ENCODE measurements at places on chromosomes 11 and 22.

- no peak for DNase-seq
Observed at GRCh38 chr11:40062616-40063015, 1396.8 kb downstream of the LRRC4C start.

DNA sequence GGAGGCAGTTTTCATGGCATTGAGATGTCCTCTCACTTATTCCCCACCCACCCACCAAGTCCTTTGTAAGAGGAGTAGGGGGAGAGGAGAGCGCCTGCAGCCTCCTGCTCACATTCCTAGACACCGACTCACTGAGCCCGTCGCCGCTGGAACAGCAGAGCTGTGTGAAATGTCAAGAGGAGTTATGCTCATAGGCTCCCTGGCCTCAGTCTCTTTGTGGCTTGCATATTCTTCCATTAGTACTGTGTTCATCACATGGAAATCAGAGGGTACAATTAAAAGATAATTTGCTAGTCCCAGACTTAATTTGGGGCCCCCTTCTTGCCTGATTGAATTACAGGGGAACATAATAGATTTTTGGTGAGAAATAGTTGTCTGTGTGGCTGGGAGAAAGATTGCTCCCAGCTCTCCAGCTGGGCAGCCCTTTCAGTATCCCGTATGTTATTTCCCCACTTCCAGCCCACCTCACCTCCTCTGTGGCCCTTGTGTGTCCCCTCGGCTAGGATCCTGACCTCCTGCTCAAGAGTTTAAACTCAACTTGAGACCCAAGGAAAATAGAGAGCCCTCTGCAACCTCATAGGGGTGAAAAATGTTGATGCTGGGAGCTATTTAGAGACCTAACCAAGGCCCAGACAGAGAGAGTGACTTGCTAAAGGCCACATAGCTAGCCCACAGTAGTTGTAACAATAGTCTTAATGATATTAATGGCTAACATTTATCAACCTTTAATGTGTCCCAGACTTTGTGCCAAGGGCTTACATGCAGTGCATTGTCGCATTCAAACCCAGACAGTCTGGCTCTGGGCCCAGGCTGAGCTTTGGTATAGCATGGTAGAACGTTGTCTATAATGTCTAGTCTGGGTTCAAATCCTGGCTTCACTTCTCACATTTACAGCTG, 32.2 kb downstream of the LIMK2 start:
- no peak for DNase-seq

- no peak for DNase-seq
Observed at GRCh38 chr11:67098799-67099429, 20.1 kb upstream of the KDM2A start.

DNA sequence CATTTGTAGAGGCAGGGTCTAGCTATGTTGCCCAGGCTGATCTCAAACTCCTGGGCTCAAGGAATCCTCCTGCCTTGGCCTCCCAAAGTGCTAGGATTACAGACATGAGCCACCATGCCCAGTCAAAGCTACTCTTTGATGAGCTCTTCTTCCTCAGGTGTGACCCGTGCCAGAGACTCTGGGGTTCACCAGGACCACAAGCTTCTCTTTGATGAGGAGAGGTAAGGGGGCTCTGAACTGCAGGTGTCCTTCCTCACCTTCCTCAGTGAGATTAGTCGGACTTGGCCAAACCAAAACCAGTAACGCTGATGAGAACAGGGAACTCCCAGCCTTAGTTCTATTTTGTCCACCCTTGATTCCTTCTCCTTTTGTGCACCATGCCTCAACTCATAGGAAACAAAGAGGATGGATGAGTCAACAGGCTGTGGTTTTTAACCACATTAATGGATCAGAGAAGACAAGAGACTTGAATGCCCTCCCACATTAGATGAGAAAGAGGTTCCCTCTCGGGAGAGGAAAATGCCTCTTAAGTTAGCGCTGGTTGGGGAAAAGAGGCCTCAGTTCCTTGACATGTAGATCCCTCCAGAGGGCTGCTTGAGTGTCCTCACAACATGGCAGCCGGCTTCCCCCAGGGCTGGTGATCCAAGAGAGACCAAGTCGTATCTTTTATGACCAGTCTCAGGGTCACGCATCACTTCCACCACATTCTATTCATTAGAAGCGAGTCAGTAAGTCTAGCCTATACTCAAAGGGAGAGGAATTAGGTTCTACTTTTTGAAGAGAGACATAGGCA, 25.7 kb upstream of the CTR9 start:
- no peak for DNase-seq

DNA sequence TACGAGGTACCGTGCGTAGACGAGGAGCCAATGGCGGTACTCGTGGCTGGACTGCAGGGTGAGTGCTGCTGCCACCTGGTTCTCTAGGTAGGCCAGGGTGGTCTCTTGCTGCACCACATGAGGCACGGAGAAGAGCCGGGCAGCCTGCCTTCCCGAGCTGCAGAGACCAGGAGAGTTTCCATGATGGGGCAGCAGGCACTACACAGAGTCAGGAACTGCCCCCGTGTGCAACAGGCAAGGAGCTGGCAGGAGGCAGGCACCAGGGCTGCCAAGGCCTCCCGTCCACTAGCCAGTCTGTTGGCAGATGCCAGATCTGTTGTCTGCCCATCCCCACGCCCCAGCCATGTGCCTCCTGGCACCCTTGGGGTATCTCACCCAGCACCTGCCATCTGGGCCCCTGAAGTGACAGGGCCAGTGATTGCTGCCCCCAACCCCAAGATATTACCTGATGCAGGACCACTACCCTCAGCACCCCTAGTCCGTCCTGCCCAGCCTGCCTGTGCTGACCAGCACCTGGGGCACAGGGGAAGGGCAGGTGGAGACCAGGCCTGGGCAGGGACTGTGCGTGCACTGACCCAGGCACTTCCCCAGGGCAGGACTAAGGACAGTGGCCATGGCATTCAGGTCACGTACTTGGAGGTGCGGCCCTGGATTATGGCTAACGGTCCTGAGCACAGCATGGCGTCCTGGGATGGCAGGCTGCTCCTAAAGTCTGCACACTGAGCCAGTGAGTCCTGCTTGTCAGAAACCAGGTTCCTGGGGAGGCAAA, 62.0 kb upstream of the CLTCL1 start:
- DNase-seq: no peak

DNA sequence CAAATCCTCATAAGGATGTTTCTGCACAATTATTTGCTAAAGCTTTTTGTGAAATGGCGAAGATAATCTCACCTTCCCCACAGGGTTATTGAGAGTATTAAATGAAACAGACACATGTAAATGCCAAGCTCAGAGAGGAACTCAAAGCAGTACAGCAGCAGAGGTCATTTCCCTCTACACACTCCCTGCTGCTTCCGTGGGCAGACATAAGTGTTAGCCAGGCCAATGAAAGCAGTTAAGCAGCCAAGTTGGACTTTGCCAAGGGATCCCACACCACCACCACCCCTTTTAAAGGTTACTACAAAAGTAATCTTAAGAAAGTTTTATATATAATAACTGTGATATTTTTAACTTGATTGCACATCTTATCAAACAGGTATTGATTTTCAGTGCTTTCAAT, 4.0 kb upstream of the FAM111A start:
- no peak for DNase-seq

DNA sequence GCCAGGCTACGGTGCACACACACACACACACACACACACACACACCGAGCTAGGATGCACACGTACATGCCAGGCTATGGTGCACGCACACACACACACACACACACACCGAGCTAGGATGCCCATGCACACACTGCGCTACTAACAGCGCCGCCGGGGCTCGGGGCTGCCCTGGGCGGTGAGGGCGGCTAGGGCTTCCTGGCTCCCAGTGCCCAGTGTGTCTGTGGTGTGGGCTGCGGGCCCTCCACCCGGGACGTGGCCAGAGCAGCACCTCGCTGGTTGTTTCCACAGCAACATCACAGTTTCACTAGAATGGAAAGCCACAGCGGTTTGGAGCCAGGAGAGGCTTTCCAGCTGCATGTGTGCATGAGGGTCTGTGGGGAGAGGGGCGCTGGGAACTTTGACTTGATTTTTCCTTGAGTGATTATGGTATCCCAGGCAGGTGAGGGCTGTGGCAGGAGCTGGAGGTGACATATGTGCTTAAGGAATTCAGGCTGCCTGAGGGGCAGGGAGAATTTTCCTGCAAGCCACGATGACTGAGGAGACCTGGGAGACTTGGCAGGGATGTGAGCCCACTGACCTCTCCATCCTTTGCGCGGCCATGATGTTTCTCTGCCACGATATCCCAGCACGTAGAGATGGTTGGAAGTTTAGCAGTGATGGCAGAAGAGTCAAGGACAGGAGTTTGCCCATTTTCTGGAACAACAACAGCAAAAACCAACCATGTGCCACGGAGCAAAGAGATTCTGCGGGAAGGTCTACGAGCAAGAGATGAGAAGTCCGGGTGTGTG, 195.9 kb downstream of the SNX19 start:
- no peak for DNase-seq

DNA sequence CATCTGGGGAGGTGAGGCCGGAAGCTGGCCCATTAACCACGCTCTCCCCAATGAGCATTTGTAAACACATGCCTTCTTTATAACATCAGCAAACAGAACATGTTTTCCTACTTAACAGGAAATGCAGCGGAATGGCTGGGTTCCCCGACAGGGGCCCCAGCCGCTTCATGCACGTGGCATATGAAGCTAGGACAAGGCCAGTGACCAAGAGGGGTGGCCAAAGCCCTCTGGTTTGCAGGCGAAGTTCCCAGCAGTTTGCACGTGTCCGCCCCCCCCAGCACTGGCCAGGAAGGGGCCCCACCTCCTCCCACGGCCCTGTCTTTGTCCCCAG, 38.7 kb upstream of the LINC01488 start:
- DNase-seq: no peak

All from stimulated activated naive CD4-positive, alpha-beta T cell (primary cell).